ENCODE measurements at places on chromosomes 7 and 10.

DNA sequence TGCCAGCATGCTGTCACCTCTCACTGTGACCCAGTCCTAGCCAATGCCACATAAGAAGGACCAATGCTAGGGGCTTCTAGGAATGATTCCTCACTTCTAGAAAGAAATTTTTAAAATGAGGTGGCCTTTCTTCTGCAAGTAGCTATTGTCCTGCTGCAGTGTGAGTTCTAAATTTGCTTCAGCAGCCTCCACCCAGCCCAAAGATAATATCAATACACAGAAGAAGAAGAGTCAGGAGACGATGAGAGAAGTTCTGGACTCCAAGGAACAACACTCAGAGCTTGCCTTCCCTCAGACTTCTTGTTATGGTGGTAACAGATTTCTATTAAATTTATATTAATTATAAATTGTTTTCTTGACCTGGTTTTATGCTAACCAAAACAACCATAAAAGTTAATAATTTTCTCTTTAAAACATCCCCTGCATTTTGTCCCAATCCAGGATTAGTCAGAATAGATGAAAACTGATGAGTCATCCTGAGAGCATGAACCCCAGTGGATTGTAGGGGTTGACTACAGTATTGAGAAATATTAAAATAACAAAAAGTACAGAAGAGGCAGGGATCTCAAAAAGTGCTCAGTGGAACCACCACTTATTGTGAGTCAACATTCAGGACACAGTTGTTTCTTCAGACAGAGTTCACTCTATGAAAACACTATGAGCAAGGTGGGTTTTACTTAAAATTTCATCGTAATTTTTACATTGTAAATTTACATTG, 29.6 kb upstream of the AKR1C2 start:
- DNase-seq, result no peak

- DNase-seq, result no peak
These were observed 113.6 kb upstream of the AMPH start for GRCh38 chr7:38744746-38745145.

- no peak for DNase-seq
These were observed 15.5 kb upstream of the GDI2 start for GRCh38 chr10:5828725-5829124.

DNA sequence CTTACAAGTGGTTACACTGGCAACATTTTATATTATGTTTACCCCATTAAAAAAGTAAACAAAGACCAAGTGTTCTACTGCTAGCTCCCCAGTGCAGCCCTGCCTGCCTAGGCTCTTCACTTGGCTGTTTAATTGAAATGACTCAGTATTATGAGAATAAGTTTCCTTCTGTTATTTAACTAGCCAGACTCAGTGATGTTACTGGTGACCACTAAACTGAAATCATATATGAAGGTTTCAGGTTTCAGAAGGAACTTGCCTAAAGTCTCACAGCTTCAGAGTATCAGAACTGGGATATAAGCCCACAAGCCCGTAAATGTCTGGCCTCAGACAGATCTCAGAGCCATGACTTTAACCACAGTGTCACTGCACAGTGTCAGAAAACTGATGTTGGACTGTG, 66.8 kb upstream of the EXOC4 start:
- DNase-seq, result no peak

- no peak for DNase-seq
These were observed 85.7 kb downstream of the DYNC2I1 start for GRCh38 chr7:158941821-158942605.

All from HCT116 (cell line).